ENCODE measurements at places on chromosomes 1 and 21.

DNA sequence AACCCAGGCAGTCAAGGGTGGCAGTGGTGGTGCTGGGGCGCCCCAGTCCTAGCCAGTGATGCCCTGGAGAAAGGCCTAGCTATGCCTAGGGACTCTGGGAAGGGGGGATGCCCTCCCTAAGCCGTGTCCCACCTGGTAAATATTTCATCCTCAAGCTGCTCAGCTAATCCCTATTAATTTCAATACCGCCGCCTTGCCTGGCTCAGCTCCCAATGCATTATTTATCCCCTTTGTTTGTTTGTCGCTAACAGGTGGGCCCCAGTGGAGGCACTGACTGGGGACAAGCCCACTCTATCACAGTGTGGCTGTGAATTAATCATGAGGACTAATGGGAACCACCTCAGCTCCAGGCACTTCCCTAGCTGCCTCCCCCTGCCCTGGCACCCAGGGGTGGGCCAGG, 22.5 kb downstream of the DMAP1 start:
- no peak for DNase-seq

- no peak for DNase-seq
Measured at GRCh38 chr1:201283836-201284553, 689 bp downstream of the PKP1 start.

DNA sequence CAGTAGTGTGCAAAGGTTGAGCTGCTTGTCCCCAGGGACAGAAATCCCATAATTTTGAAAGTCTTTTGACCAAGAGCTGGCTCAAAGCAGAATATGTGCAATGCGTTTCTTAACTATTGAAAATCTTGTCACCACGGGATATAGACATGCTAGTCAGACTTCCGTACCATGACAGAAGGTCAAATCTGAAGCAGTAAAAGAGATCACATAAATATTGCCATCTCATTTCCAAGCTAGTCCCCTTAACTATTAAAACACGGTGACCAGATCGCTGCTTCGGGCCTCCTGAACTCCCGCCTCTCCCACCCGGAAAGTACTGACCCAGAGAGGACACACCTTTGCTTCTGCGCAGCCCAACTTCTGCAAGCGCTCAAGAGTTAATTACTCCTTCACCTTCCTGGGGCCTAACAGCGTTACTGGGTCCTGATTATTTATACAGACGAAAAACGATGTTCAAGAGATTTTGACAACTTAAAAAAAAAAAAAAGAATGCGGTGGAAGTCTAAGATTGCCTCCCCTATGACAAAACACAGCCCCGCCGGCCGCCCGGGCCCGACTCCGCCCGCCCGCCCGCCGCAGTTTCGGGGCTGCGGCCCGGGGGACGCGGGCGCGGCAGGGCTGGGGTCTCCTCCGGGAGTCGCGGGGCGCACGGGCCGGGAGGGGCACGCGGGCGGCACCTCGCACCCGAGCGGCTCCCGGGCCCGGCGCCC, 692 bp downstream of the SORT1 start:
- no peak for DNase-seq

GRCh38 chr1:51416910-51417309, 86.5 kb upstream of the TTC39A start:
- no peak for DNase-seq

- DNase-seq = no peak
Measured at GRCh38 chr1:4778056-4778455, 123.6 kb downstream of the AJAP1 start.

- peak; percentile 75 for DNase-seq
Measured at GRCh38 chr1:227192163-227192562, 126.1 kb downstream of the CDC42BPA start.

DNA sequence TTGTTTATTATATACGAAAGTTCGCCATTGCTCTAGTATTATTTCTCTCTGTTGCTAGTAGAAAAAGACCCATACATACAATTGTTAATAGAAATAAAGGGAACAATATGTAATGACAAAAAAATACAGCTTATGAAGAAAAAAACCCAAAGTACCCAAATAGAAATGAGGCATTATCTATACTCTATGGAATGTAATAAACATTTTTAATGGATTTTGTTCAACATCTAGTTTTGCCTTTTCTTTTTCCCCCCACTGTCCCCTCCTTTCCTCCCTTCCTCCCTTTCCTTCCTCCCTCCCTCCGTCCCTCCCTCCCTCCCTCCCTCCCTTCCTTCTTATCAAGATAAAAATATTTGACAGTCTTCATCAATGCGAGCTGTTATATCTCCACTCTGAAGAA, 81.5 kb upstream of the NEK7 start:
- DNase-seq = no peak

GRCh38 chr1:150890033-150890416, 3.1 kb downstream of the CTXND2 start:
- no peak for DNase-seq

- peak; percentile 35 for DNase-seq
Measured at GRCh38 chr1:221045842-221046831, 166.9 kb downstream of the HLX start.

- no peak for DNase-seq
Measured at GRCh38 chr1:53943090-53943489, 2.4 kb downstream of the IFT25 start.

GRCh38 chr1:205179842-205180241, 31.7 kb downstream of the DSTYK start:
- no peak for DNase-seq

GRCh38 chr1:108584428-108584856, 24.5 kb downstream of the EEIG2 start:
- DNase-seq = no peak

DNA sequence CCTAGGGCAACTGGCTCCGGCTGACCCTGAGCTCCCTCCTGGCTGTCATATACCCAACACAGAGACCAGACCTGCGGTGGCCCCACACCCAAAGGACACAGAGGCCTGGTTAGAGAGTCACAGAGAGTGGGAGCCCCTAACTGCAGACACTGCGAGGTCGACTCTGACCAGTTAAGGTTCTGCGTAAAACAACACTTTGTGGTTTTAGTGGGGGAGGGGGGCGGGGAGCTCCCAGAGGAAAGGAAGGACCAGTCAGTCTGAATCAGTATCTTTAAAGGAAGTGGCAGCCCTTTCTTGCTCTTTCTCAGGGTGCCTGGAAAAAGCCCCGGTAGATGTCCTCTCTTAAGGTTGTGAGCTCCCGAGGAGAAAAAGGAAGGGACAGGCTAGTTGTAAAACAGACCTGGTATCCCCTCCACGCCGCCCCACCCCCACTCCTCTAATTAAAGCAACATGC, 2.4 kb downstream of the SSBP3 start:
- peak; percentile 56 for DNase-seq

DNA sequence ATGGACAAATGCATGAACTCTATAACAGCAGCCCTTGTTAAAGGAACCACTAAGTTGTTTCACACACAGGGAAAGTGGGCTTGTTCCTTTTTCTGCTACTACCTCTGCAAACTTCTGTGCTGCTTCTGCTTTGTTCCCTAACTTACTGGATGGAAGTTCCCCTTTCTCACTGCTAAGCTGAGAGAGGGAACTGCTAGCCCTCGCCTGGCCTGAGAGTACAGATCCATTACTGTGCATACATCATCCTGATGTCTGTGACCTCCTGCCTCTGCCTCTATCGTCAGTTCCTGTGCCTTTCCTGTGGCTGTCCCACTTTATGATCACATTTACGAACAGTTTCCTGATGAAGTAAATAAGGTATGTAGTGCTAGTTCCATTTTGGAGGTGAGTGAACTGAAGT, 3.5 kb downstream of the GNAT2 start:
- no peak for DNase-seq

- no peak for DNase-seq
Measured at GRCh38 chr1:241848686-241849344, 811 bp downstream of the EXO1 start.

GRCh38 chr1:76083189-76083588, 8.6 kb downstream of the ST6GALNAC3 start:
- DNase-seq = no peak

DNA sequence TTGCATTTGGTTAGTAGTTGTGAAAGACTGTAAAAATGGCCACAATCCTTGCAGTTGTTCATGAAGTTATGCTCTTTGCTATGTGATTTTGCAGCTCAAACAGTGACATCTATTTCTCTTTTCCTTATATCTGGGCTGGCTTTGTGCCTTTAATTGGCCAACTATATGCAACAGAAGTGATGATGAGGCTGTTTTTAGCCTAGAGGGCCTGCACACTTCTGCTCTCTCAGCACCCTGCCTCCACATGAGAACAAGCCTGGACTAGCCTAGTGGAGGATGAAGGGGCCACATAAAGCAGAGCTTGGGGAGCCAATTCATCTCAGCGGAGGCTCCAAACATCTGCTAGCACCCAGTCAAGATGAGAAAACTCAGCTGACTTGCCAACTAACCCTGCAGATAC, 339.8 kb downstream of the OMA1 start:
- no peak for DNase-seq

GRCh38 chr21:46393451-46393940, 65.2 kb upstream of the DIP2A start:
- no peak for DNase-seq
